ENCODE measurements at places on chromosomes 16 and 17.

- no peak for DNase-seq
Observed at GRCh38 chr17:77771998-77772397, 186.5 kb upstream of the TNRC6C start.

GRCh38 chr16:22315979-22316378 lies 18.8 kb downstream of the POLR3E start:
- DNase-seq = no peak

DNA sequence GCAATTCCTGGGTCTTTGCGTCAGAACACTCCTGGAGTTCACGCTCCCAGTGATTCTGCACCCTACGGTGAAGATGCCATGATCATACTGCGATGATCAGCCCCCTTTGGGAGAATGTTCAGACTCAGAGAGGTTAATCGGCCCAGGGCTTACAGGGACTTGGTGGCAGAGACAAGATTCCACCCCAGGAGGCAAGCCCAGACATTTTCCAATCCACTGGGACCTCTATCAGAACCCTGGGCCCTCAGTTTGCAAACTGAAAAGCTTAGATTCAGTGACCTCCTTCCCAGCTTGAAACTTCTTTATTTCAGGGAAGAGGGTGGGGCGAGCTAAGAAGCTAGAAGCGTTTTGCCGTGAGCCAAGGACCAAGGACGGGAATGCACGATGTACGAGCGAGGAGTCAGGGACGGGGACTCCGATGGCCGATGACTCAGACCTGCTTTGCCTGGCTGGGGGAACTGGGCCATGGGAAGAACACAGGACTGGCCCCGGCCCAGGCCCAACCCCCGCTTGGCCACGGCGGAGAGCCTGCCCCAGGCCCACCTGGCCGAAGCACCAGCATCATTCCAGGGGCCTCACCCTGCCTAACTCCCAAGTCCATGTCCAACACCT lies 34.7 kb downstream of the SOCS3 start:
- DNase-seq = no peak

GRCh38 chr16:3992297-3993051 lies 112.0 kb upstream of the CREBBP start:
- no peak for DNase-seq

- DNase-seq = no peak
Observed at GRCh38 chr17:74235040-74235581, 21.7 kb downstream of the TTYH2 start.

DNA sequence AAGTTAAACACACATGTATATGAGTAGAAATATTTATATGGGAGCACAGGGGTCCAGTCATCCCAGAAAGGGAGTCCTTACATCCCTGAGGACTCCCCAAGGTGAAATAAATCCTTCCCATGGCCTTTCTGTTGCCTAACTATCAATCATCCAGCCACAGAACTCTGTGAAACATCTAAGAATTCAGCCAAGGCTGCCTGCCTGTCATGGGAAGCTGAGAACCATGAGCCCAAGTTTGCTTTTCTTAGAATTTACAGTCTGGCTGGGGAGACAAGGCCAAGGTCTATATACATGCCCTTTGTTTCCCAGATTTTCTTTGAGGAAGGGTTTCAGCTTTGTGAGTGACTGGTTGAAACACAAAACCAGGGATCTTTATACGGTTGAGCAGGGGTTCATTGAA lies 15.8 kb downstream of the MYL4 start:
- DNase-seq = no peak

DNA sequence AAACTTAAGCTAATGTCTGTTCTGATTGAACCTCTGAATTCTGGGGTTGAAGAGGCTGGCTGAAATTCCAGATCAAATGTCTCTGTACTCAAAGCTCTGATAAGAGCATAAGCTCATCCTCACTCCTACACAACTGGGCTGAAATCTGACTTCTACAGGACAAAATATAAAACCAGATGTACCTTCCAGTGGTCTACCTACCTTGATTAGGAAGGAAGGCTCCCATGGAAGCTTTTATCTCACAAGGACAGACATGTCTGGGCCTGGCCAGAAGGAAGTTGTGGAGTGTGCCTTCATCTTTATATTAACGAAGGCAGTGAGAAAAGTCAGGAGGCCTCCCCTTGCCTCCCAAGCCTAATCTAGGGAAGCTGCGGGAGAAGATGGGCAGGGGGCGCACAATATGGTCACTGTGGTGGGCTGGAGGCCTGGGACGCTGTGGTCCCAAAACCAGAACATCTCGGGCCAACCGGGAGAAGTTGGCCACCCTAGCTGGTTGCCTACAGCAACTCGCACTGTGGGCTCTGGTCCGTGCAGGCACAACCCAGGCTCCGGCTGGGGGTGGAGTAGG lies 55.6 kb upstream of the LRRC37A3 start:
- DNase-seq = no peak

DNA sequence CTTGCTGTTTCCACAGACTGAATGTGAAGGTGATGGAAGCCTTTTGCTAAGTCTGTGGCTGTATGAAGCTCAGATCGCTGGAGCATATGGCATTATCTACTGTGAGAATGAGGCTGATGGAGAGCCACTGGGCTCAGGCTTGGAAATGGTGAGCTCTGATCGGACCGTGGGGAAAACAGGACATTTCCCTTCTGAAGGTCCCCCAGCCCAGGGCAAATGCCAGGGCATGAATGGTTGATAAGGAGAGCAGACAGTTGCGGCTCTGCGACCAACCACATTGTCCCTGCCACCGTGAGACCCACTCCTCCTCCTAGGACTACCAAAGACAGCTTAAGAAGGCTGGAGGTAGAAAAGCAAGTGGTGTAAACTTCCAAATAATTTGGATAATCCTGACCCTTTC lies 4.7 kb upstream of the CUEDC1 start:
- no peak for DNase-seq

DNA sequence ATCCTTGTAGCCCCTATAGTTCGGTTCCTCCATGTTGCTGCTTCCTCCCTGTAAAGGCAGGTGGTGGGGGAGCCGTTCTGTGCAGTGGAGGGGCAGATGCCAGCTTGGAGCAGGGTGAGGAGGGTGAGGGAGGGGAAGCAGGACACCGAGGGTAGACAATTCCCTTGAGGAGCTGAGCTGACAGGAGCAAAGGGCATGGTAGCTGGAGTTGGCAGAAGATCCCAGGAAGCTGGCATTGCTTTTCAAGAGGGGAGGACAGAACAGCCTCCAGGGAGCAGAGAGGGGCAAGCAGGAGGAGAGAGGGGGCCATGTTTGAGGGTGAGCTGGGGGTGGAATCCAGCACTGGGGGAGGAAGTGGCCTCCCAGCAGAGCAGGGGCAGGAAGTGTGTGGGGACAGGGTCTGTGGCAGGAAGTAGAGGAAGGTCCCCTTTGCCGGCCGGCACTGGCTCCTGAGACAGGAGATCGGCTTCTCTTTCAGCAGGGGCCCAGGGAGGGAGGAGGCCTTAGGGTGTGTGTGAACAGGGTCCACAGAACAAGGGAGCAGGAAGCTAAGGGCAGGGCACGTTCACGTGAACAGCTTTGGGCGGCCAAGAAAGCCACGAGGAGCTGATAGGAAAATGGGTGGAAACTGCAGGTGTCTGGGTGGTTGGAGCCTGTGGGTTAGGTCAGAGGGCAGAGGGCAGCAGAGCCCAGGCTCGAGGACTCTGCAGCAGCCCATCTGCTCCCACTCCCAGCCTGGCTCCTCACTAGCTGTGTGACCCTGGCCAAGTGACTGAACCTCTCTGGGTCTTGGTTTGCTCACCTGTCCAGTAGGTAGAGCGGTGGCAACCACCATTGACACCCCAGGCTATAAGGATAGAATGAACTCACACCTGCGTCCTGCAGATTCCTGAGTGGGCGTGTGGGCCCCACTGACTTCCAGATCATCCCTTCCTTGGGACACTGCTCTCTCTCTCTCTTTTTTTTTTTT lies 17.5 kb upstream of the SPNS2 start:
- DNase-seq = peak; percentile 93
